ENCODE measurements at places on chromosomes 6 and 20.

GRCh38 chr6:129695373-129696027, 14.5 kb downstream of the ARHGAP18 start:
- DNase-seq = no peak

DNA sequence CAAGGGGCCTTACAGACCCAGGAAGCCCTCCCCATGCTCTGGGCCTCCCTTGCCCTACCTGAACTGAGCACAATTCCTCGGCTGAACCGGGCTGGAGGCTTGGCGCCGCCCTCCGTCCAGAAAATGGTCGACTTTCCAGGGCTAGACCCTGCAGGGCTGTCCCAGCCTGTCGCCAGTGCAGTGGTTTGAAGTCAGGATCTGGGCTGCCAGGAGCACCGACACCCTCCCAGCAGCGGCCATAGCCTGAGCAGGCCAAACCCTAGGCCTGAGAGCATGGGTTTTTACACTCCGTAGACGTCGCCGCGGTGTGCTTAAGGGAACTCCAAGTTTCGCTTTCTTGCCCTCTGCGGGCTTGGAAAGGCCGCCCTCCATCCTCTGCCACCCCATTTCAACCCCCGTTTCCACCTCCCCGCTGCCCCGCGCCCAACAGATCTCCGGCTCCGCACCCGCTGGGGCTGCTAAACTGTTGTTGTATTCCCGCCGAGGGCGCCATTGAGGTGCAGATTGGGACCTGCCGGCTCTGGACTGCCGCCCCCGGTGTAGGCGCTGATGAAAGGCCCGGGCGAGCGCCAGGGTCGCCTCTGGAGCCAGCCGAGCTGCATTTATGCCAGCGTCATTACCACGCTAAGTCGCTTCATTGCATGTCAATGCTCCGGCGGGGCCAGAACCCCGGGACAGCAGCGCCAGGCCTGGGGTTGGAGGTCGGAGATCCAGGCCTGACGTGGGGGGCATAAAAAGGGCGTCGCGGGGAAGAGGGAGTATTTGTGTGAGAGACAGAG, 2.2 kb upstream of the TFAP2A start:
- DNase-seq = no peak

DNA sequence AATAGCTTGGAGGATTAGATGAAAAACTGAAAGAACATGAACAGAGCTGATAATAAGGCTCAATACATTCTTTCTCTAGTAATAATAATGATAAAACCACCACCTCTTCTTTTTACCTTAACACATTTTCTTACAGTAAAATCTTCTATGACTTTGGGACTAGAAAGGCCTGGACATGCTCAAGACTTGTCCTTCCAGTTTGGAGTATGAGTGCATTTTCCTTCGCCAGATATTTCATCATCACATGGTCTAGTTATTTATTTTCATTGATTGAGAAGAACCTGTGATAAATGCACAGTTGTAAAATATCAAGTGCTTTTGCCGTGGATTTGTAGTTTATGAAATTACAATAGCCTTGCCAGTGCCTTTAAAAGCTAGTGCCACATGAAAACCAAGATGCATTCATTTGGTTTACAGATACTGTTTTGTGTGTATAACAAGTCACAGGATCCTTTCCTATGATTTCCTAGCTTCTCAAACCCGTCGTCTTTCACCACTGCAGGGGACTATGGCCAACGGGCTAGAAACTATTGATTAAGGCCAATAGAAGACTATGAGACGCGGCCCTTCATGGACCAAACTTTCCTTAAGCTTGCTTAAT, 200.2 kb upstream of the ZNF217 start:
- DNase-seq = no peak

GRCh38 chr6:119602215-119603178, 252.9 kb upstream of the MAN1A1 start:
- DNase-seq = no peak

DNA sequence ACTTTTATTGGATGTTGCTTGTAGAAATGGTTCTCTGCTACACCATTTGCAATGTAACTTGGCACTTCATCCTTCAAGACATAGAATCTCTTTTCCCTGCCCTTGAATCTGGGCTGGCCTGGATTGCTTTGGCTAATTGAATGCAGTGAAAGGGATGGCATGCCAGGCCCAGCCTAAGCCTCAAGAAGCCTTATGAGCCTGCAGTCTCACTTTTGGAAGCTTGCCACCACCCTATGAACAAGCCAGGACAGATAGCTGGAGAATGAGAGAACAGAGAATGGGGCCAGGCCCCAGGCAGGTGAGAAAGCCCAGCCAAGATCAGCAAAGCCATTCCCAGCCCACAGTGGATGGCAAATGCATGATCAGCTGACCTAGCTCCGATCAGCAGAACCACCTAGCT, 350.7 kb upstream of the RNF24 start:
- DNase-seq = no peak

DNA sequence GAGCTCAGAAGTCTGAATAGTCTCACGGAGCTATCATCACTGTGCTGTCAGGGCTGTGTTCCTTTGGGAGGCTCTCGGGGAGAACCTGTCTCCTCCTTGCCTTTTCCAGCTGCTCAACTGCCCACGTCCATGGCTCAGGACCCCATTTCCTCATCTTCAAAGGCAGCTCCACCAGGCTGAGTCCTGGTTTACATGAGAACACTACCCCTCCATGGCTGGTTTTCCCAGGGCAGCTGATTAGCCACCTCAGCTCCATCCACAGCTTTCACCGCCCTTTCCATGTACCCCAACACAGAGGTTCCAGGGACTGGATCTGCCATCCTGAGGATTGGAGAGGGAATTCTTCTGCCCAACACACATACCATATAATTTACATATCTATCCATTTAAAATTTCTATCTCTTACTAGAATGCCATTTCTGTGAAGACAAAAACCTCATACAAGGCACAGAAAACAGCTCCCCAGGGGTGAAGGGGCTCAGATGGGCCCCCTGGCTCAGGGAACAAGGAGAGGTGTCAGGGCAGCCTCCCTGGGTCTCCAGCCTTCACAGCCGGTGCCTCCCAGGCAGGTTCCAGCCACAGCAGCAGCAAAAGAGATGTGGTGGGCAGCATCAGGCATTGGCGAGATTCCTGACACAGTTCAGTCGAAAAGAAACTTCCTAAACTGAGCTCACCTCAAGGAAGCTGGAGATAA, 2.2 kb upstream of the RAET1E start:
- no peak for DNase-seq

DNA sequence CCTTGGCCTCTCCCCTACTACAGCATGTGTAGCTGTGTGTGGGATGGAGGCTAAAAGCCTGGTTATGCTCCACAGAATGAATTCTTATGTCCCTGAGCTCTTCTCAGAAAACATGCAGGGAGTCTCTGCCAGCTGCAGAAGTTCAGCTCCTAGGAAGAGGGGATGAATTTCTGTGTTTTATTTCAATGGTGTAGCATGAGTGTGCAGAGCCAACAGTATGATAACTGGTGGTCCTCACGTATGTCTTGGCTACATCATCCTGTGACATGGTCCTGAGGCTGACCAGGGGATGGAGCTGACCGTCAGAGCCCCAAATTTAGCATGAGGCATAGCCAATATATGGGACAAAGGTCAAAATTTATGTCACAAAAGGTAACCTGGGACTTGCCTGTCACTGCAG, 266.1 kb downstream of the ADGB start:
- DNase-seq = no peak

GRCh38 chr20:32830437-32830836, 10.7 kb downstream of the MAPRE1 start:
- no peak for DNase-seq

DNA sequence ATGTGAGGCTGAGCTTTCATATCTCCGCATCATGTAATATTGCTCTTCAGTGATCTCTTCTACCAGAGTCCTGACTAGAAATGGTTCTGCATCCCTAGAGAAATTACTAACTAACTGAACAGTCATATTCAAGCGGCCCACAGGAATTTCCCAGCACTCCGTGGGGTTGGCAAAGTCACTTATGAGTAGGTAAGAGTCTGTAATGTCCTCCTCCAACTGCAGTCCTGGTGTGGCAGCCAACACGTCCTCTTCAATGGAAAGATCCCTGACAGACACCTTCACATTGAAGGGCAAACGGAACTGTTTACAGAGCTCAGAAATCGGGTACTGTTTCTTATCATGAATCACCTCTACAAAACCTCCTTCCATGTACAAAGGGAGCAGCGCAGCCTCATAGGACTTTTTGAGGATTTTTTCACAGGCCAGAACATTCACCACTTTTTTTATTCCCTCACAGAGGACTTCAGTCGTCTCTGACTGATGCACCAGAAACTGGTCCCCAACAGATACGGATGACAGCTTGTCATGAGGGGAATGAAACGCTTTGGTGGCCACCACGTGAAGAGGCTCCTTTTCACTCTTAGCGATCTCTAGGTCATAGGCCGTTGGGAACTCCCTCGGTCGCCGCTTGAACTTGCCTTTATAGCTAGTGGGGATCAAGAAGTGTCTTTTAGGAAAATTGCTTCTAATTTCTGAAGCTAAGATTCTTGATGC, 87.7 kb downstream of the THEMIS start:
- peak; percentile 10 for DNase-seq

DNA sequence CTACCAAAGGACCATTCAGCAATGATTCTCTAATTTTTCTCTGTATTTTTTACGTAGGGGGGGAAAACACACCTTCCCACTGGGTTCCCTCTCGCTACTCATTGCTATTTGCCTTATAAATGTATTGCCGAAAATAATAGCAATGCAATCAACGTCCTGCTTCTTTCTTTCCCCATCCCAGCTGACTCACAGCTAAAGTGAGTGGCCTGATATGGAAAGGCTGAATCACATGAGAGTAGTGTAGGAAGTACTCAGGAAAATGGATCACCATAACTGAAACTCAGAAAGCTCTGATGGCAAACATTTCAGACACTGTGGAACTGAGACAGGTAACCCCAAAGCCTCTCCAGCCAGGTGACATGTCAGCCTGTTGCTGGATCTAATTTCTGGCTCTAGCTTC, 49.3 kb upstream of the SRPK1 start:
- no peak for DNase-seq

- DNase-seq = no peak
These were observed 18.1 kb downstream of the CST9 start for GRCh38 chr20:23587631-23588030.

DNA sequence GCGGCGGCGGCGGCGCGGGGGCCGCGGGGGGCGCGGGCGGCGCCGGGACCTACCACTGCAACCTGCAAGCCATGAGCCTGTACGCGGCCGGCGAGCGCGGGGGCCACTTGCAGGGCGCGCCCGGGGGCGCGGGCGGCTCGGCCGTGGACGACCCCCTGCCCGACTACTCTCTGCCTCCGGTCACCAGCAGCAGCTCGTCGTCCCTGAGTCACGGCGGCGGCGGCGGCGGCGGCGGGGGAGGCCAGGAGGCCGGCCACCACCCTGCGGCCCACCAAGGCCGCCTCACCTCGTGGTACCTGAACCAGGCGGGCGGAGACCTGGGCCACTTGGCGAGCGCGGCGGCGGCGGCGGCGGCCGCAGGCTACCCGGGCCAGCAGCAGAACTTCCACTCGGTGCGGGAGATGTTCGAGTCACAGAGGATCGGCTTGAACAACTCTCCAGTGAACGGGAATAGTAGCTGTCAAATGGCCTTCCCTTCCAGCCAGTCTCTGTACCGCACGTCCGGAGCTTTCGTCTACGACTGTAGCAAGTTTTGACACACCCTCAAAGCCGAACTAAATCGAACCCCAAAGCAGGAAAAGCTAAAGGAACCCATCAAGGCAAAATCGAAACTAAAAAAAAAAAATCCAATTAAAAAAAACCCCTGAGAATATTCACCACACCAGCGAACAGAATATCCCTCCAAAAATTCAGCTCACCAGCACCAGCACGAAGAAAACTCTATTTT, 2.0 kb downstream of the FOXC1 start:
- DNase-seq = no peak

DNA sequence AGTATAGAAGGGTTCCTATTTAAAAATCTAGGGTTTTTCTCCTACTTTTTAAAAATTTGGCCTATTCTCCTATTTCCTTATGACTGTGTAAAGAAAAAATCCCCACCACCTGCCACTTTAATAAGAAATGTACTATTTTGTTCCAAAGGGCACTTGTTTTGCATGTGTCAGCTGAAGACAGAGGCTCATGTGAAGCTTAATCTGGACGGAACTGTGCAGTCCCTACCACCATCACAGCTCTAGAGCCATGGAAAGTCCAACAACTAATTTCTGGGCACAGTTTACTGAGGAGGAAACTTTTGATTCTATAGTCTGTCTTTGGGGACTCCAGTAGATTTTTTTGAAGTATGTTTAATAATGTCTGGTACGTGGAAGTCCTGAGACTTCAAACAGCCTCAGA, 60.0 kb upstream of the AHI1 start:
- DNase-seq = no peak

GRCh38 chr20:51011479-51011878, 11.4 kb downstream of the KCNG1 start:
- DNase-seq = no peak

DNA sequence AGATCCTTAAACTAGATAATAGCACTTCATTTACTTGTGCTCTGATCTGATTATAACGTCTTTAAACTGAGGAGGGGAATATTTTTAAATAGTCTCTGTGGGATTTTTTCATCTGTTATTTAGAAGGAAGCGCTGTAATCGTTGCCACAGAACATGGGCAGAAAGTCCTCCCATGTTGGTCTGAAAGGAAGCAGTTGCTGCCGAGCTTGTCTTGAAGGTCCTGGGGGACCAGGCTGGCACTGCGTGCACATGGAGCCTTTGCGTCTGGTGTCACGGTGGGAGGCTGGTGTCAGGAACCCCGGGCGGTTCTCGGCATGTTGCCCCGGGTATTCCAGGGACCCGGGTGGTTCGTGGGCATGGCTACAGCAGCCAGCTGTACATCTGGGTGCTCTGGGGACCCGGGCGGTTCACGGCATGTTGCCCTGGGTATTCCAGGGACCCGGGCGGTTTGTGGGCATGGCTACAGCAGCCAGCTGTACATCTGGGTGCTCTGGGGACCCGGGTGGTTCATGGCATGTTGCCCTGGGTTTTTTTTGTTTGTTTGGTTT, 11.5 kb downstream of the TPD52L2 start:
- no peak for DNase-seq

- no peak for DNase-seq
These were observed 712 bp downstream of the ABHD16A start for GRCh38 chr6:31702405-31702818.

- DNase-seq = no peak
These were observed 8.6 kb downstream of the MAN1A1 start for GRCh38 chr6:119340796-119341487.

- no peak for DNase-seq
These were observed 6.9 kb downstream of the RTN4IP1 start for GRCh38 chr6:106622412-106622811.

DNA sequence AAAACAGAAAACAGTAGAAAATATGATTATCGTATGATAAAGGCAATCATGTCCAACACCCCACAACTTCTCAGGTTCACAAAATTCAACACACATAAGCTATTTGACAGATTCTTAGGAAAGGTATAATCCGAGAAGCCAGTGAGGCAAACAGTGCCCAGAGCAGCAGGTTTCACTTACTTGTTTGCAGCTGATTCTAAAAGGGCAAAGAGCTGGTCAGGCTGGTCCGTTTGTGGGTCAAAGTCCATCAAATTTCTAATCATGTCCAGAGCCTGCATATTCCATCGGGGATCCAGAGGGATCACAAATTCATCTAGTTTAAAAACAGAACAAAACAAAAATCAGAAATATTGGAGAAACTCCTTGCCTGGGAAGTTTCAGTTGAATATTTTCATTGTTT, 69.8 kb upstream of the LYRM2 start:
- DNase-seq = no peak

- DNase-seq = no peak
These were observed 48.1 kb upstream of the TNFRSF21 start for GRCh38 chr6:47357827-47358226.

GRCh38 chr20:45951925-45952834, 17.7 kb downstream of the PCIF1 start:
- no peak for DNase-seq

GRCh38 chr6:34447386-34447785, 18.5 kb upstream of the PACSIN1 start:
- no peak for DNase-seq
